ENCODE measurements at places on chromosomes 6 and 20.

DNA sequence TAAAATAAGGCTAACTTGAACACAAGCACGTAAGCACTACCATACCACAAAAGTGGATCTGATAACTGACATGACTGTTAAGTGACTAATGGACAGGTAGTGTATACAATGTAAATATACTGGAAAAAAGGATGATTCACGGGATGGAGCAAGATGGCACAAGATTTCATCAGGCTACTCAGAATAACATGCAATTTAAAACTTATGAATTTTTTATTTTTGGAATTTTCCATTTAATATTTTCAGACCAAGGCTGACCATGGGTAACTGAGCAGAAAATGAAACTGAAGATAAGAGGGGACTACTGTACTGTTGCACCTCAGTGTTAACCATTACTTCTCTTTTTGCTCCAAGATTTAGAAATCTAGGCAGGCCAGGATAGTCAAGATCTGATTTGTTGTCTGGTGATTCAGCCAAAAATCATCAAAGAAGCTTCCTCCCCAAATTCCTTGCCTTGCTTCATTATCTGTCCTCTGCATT is 45.4 kb downstream of the TPBG start:
- no peak for DNase-seq

GRCh38 chr20:45344168-45344860 is 3.9 kb downstream of the SDC4 start:
- peak; percentile 63 for DNase-seq

DNA sequence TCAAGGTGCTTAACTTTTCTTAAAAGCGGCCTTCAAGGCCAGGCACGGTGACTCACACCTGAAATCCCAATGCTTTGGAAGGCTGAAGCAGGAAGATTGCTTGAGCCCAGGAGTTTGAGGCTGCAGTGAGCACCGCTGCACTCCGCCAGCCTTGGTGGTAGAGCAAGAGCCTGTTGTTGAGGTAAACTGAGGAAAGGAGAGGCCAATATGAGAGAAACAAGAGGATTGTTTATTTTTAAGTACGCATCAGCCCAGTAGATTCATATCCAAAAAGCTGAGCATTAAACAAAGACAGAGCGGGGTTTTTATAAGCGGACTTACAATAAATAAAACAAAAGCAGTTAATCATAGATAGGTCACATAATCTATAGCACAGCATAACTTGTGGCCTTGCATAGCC is 15.0 kb upstream of the GMPR start:
- no peak for DNase-seq

DNA sequence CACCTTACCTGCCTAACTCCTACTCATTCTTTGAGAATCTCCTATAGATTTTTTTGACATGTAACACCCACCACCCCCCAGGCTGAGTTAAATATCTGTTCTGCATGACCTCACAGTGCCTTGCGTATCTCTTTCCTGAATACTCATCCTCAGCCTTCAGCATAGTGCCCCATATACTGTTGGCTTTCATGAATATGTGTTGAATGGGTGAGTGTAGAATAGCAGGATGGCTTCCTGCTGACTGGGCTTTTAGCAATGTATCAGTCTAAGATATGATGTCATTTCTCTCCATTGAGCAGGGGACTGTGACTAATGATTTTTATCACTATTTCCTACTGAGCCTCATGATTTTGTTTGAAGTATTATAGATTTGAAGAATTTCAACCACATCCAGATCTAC is 361.6 kb upstream of the MARCKS start:
- DNase-seq = no peak

DNA sequence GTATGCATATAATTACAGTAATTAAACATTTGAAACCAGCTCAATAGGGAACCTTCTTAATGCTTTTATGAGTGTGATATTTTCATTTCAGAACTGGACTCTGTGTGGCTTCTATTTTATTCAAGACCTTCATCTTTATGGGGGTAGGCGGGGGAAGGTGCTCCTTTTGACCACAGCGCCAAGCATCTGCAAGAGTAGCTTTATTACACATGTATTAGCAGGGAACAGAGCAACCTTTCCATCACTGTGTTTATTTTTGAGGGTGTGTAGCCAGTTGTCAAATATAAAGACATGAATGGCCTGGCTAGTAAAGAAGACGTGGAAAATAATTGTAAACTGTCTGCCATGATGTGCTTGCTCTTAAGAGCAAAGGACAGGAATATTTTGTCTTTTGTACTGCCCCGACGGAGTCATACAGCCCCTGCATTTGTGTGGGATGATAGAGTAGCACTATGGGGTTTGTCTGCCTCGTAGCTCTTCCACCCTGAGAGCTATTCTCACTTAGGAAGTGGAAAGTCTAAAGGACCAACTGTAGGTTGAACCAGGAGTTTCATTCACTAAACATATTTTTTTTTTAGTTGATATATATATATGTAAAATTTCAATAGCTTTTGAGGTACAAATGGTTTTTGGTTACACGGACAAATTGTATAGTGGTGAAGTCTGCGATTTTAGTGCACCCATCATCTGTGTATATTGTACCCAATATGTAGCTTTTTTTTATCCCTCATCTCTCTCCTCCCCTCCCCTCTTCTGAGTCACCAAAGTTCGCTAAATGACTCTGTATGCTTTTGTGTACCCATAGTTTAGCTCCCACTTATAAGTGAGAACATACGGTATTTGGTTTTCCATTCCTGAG is 91.2 kb downstream of the CARMIL1 start:
- DNase-seq = no peak

GRCh38 chr6:149750136-149750609 is 632 bp downstream of the PCMT1 start:
- DNase-seq = no peak

All from AG09319 (cell line).